ENCODE measurements at places on chromosomes 5 and 9. TPM values are rescaled to one million over a fixed set of nuclear protein-coding genes. Genes with fewer than 3 reads are reported as not detected.

- no peak for DNase-seq
Observed at GRCh38 chr5:33612386-33612785, 171.6 kb downstream of the TARS1 start.

- no peak for DNase-seq
Observed at GRCh38 chr5:80686757-80687156, 32.0 kb upstream of the DHFR start.

DNA sequence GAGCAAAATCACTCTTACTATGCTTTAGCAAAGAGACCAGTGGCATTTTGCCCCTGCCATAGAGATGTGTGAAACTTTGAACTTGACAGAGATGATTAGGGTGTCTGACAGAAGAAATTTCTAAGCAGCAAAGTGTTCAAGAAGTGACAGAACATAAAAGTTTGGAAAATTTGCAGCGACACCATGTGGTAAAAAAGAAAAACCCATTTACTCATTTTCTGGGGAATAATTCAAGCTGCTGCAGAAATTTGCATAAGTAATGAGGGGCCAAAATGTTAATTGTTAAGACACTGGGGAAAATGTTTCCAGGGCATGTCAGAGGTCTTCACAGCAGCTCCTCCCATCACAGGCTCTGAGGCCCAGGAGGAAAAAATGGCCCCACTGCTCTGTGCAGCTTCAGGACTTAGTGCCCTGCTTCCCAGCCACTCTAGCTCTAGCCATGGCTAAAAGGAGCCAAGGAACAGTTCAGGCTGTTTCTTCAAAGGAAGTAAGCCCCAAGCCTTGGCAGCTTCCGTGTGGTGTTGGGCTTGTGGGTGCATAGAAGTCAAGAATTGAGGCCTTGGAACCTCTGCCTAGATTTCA, 6.1 kb upstream of the AP3B1 start:
- no peak for DNase-seq

- no peak for DNase-seq
Observed at GRCh38 chr9:126628969-126629674, 15.4 kb downstream of the LMX1B start.

DNA sequence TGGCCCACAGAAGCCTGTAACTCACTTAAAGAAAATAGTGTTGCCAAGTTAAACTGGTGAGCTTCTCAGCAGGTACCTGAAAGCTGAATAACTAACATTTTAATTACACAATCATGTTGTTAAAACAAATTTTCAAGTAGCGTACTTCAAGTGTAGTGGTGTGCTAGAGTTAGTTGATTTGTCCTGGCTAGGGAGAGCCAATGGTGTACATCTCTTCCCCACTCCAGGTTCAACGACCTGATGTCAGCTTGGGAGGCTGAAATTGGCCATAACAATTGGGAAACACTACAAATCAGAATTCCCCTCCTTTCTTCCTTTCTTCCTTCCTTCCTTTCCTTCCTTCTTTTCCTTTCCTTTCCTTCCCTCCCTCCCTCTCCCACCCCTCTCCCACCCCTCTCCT, 295.3 kb upstream of the SLC24A2 start:
- no peak for DNase-seq

LURAP1L gene
- 0.31 TPM for total RNA-seq

- no peak for DNase-seq
Observed at GRCh38 chr5:160626322-160626721, 204.7 kb downstream of the PTTG1 start.

TUSC1 gene
- not detected for total RNA-seq

- no peak for DNase-seq
Observed at GRCh38 chr9:136326761-136327303, 507 bp upstream of the GPSM1 start.

BSPRY gene
- total RNA-seq, result not detected

- no peak for DNase-seq
Observed at GRCh38 chr5:156411-157072, 34.8 kb upstream of the LRRC14B start.
